ENCODE measurements at places on chromosomes 7 and 10.

DNA sequence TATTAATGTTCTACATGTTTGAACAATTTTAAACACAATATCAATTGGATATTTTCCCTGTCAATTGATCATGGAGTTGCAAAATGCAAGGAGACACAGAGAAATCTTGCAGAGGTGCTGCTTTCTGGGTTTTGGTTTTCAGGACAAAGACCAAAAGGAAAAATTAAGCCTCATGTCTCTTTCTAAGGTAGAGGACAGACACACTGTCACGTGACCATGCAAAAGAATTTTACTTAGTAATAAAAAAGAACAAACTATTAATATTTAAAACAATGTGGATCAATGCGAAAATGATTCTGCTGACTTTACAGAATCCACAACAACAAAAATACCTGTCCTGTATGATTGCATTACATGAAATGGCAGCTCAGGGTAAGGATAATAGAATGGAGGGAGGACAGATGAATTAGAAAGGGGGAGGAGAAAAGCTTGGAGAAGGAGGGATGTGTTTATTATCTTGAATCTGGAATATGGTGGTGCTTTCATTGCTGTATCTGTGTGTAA is 493.7 kb upstream of the NUPR2 start:
- no peak for DNase-seq

- no peak for DNase-seq
Measured at GRCh38 chr7:158737064-158737695, 32.6 kb upstream of the NCAPG2 start.

GRCh38 chr7:107993891-107994291 is 9.1 kb downstream of the LAMB1 start:
- DNase-seq, result no peak

- DNase-seq, result no peak
Measured at GRCh38 chr7:23907012-23907411, 197.0 kb downstream of the STK31 start.

- DNase-seq, result no peak
Measured at GRCh38 chr10:8037941-8038894, 16.3 kb upstream of the GATA3 start.

DNA sequence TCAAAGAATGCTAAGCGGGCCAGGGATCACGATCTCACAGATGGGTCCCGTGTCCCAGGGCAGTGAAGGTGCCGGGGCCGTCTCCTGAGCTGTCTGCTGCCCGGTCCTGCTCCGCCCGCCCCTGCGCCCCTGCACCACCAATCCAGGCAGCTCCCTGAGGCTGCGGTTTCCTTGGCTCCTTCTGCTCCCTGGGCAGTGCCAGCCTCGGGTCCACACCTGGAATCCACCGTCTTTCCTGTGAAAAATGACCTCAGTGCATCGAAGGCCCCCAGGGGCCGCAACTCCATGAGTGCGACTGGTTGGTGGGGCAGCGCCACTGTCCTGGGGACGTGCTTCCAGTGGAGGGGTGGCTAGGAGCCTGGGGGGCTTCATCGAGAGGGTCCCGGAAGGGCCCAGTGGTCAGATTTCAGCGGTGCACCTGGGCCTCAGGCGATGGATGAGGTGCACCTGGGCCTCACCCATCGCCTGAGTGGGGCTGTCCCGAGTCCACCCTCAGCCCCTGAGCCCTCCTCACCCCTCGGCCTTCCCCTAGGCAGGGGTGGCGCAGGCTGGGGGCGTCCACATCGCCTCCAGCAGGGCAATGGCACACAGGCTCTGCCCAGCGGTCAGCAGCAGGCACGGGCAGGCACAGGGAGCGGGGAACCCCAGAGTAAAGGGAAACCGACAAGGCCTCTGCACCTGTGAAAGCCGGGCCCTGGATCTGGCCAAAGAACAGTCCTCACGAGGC is 27.2 kb downstream of the ADGRA1 start:
- DNase-seq, result no peak

DNA sequence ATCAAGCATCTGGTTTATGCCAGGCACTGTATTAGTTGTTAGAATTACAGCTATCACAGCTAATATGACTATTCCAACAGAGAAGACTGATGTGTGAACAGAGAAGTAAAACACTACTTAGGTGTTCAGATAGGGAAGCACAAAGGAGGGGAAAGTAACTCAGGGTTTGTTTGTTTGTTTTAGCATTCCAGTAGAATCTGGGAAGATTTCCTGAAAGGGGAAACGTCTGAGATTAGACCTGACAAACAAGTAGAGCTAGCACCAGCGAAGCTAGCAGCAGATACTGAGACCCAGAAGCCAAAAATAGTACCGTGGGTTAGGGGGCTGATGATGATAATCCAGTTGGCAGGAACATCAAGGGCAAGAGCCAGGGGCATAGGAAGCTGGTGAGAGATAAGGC is 28.8 kb upstream of the KLHL7 start:
- DNase-seq, result no peak

DNA sequence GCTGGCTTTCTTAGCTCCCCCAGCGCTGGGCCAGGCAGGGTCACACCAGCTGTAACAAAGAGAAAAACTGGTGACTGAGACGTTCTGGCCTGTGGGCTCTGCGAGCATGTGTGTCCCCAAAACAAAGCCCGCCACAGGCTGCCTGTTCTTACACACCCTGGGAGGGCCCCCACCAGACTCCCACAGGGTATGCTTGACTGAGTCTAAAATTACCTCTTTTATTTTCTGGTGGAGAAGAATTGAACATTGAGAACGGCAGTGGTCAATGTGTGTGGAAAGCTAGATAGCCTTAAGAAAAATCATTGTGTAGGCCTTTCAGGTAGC is 808 bp downstream of the C10orf71 start:
- DNase-seq, result no peak

DNA sequence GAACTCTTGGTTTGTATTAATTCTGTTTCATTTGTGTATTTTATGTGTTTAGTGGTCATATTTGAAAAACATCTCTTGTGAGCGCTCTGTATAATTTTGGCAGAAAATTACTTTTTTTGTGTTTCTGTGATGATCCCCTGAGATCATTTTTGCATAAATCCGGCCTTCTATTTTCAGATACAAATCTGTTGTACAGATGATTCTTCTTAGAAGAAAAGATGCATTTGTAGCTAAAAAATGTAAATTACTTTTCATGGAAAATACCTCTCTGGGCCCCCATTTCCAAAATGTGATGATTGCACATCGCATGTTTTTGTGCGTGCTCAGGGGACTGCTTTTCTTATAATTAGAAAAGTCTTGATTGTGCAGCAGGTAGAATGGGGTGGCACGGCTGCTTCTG is 395.4 kb downstream of the LRMDA start:
- no peak for DNase-seq

GRCh38 chr10:113458451-113458850 is 94.4 kb upstream of the HABP2 start:
- DNase-seq, result no peak

- DNase-seq, result no peak
Measured at GRCh38 chr7:149097088-149097487, 6.6 kb upstream of the ZNF786 start.

DNA sequence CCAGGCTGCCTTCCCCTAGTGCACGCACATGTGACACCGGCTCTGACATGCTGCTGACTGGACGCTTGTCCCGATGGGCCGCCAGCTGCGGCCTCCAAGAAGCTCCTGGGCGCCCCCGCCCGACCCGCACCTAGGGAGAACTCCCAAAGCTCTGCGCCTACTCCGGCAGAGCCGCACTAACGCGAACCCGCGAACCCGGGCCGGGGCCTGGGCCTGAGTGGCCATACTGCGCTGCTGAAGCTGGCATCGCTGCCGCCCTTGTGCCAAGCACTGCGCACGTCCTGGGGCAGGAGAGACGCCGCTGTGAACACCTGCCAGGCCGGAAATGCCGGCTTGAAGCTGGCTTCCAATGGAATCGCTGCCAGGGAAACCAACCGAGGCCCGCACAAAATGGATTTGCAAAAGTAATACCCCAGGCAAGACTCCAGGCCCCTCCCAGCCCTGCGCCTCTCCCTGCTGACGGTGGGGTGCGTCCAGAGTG is 85.1 kb downstream of the WASHC2A start:
- no peak for DNase-seq

DNA sequence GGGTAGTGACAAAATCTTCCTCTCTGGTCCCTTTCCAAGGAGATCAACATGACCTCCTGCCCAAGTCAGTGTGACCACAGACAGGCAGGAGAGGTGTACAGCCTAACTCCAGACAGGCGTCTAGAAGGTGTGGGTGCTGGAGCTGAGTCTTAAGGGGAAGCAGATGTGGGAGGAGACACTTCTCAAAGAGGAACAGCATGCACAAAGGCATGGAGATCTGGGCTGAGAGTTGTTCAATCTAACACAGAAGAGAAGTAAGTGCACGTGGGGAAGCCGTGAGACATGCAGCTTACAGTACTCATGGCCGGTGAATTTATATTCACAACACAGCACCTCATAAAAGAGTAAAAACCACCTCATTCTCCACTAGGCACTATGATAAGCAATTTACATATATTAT is 23.8 kb upstream of the GSDME start:
- DNase-seq, result no peak

- DNase-seq, result no peak
Measured at GRCh38 chr7:48179496-48180030, 8.3 kb downstream of the ABCA13 start.

GRCh38 chr10:6337382-6337781 is 134.7 kb downstream of the PFKFB3 start:
- no peak for DNase-seq

DNA sequence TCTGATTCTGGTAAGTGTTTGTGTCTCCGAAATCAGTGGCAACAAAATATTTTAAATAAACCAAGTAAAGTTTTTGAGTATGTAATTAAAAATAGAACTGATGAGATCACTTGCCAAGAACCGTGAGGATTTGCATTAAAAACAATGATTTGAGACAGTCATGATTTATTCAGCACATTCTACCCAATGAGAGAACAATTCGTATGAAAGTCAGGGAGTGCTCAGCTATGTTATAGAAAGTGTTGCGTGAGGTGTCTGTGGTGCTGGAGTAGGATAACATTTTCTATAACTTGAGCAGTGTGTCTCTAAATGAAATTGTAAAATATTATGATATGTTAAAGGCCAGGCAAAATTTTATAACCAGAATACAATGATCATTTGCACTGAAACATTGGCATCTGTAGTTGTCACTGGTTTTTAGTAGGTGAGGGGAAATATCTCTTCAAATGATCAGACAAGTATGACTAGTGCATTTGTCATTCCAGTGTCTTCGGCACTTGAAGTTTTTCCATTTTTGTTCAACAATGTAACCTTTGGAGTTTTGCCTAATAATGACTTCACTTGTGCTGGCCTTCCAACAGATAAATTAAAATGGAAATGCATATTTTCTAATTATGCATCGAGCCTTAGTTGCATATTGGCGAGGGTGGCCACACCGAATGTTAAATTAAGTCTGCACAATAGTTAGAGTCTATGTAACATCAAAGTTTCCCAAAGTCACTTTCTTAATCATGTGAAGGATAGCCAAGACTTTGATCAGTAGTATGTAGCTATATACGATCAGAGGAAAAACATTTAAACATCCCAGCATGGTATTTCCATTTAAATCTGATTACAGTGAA is 335.9 kb downstream of the GFRA1 start:
- no peak for DNase-seq

DNA sequence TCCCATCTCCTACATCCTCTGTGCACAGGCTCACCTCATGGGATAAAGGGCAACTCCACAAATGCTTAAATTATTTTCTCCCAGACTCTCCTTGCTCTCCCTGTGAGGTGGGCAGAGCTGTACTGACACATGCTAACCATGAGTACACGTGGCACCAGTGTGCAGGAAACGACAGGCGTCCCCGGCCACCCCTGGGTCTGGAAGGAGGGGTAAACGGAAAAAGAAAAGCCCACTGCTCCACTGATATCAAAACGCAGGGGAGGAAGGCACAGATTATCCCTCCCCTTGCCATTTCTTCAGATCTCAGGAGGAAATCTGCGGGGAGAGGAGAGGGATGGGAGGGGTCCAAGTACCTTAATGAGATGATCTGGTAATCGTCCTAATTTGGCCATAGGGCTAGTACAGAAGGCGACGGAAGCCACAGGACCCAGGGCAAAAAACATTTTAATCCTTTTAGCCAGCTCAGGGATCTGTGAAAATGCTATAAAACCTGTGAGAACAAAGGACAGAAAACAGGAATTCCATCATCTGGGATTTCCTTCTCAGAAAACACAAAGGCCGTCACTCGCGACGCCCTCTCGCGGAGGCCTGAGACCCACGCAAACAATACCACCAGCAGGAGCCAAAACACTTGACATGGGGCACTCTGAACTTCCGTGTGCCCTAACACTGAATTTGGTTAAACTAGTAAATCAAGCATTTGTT is 17.8 kb upstream of the CH25H start:
- DNase-seq, result no peak

DNA sequence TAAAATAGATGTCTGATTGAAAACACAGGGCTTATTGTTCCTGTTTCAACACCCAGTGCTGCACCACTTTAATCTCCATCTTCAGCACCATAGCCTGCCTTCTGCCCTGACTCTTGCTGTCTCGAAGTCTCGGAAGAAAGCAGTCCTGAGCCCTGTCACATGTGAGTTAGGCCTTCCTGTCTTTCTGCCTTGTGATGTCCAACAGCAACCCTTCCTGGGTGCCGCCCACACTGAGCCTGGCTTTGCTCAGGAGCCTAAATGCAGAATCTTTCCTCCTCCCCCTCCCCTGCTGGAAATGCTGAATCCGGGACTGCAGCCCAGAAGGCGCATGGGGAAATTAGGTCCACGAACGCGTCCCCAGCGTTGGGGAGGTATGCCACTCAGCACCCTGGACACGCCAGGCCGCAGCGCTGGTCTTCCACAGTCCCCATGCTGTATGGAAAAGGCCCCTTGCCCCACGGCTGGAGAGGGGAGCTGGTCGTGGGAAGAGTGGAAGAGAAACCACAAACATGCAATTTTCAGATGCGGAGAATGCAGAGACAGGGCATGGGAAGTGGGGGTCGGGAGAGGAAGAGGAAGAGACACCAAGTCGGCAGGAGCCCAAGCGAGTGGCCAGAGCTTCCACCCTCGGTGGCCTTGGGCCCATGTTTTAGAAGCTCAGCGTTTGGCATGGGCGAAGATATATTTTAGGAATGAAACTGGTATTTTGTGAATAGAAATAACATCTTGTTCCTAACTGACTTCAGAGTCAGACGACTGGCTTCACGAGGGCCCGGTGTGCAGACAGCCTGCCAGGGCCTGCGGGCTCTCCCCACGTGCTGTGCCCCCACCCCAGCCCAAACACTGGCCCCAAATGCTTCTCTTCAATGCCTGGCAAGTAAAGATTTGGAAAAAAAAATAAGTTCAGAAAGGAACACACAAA is 656.1 kb upstream of the FOXK1 start:
- DNase-seq, result no peak

All from fibroblast of skin of left quadriceps (primary cell).